ENCODE measurements at places on chromosomes 6 and 20.

DNA sequence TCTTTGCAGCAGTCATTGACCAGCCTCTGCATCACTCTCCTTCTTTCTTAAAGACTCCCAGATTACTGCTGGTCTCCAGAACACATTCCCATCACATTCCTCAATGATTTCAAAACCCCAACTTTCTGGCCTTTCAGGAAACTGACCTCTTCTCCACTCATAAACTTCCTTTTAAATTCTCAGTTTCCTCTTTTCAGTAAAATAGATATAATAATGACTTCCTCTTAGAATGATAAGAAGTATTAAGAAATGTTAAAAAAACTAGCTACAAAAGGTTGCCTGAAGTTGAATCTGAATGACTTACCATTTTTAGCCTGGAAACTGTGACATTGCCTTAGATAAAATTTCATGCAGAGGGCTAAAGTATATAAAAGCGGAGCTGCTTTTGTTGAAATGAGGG lies 239.3 kb downstream of the OGFRL1 start:
- no peak for DNase-seq
- H3K36me3 ChIP-seq: no peaks in the 10 kb centered on the region
- H3K27me3 ChIP-seq: no peaks in the 10 kb centered on the region
- no peak overlapping the region for H3K27ac ChIP-seq

GRCh38 chr6:37971711-37972390 lies 152.3 kb downstream of the ZFAND3 start:
- H3K27me3 ChIP-seq: no peaks in the 10 kb centered on the region
- H3K36me3 ChIP-seq: no peaks in the 10 kb centered on the region
- no peaks in the 10 kb centered on the region for H3K4me1 ChIP-seq
- H3K4me3 ChIP-seq: no peak overlapping the region

GRCh38 chr6:11459079-11459610 lies 78.4 kb upstream of the TMEM170B start:
- H3K36me3 ChIP-seq: no peaks in the 10 kb centered on the region
- H3K4me1 ChIP-seq: no peaks in the 10 kb centered on the region
- no peak overlapping the region for H3K27ac ChIP-seq
- DNase-seq: no peak
- H3K4me3 ChIP-seq: no peak overlapping the region

GRCh38 chr6:25922301-25922700 lies 8.2 kb downstream of the SLC17A2 start:
- no peaks in the 10 kb centered on the region for H3K27me3 ChIP-seq
- H3K27ac ChIP-seq: no peak overlapping the region
- H3K4me1 ChIP-seq: no peaks in the 10 kb centered on the region
- peak; percentile 61 for DNase-seq

- no peak overlapping the region for H3K4me3 ChIP-seq
- peaks cover 4% of the 10 kb centered on the region for H3K4me1 ChIP-seq
- peaks cover 4% of the 10 kb centered on the region for H3K36me3 ChIP-seq
- DNase-seq: peak; percentile 62
- no peaks in the 10 kb centered on the region for H3K27me3 ChIP-seq
- H3K27ac ChIP-seq: no peak overlapping the region
These were observed 32.7 kb downstream of the PLN start for GRCh38 chr6:118580585-118581419.

GRCh38 chr20:3194617-3195280 lies 9.7 kb downstream of the DDRGK1 start:
- peaks cover 72% of the 10 kb centered on the region for H3K36me3 ChIP-seq
- H3K4me1 ChIP-seq: no peaks in the 10 kb centered on the region
- no peak overlapping the region for H3K4me3 ChIP-seq

DNA sequence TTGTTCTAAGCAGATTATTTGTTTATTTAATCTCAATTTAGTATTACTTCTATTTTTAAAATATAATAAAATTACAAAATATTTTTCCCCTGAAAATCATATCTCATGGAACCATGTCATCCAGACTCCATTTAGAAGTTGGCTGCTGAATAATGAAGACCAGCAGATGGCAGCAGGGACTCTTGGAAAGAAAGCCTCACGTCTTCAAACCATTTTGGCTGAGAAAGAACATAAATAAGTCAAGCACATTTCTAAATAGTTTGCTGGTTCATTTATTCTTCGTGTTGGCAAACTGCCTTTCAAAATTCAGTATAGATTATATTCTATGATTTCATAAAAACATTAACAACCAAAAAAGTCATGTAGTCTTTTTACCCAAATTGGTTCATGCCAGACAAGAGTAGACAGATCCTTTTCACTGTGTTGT lies 71.7 kb downstream of the RCAN2 start:
- H3K4me1 ChIP-seq: no peaks in the 10 kb centered on the region
- H3K27ac ChIP-seq: no peak overlapping the region
- no peak for DNase-seq
- H3K27me3 ChIP-seq: no peaks in the 10 kb centered on the region
- no peaks in the 10 kb centered on the region for H3K36me3 ChIP-seq

GRCh38 chr6:6865611-6866010 lies 242.2 kb upstream of the RREB1 start:
- H3K27ac ChIP-seq: no peak overlapping the region
- H3K27me3 ChIP-seq: no peaks in the 10 kb centered on the region

DNA sequence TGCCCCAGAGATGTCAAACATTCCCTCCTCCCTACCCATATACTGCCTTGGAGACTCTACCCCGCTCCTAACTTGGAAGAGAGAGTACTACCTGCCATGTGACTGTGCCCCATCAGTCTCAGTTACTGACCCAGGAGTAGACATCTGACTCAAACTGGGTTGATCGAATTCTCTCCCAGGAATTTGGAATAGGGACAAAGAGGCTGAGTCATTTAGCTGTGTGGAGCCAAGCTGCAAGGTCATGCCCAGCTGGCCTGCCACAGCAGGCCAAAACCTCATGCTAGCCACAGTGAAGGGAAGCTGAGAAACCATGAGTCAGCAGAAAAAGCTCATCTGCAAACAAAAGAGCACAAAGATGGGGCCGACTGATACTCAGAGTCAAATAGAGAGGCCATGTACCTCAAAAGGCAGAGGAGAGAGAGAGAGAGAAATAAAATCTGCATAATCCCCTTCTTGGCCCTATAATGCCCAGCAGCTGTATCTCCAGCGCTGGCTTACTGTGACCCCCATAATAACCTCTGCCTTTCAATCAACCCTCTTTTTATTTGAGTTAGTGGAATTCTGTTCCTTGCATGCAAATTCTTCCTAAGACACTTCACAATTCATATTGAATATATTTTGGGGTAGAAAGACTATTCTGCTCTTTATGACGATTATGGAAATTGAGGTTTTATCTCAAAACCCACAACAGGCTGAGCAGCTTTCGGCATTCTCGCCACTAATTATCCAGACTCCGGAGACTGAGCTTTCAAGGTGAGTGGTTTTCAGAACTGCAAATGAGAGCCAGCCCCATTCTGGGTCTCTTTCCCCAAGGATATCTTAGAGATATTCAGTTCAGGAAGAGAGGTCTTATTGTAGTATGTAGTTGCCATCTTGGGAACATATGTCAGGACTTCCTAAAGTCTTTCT lies 21.4 kb upstream of the AKIRIN2 start:
- no peaks in the 10 kb centered on the region for H3K4me1 ChIP-seq
- no peak overlapping the region for H3K4me3 ChIP-seq
- H3K36me3 ChIP-seq: no peaks in the 10 kb centered on the region
- peak overlapping the region; percentile 48 for H3K27ac ChIP-seq
- no peaks in the 10 kb centered on the region for H3K27me3 ChIP-seq
